Posterior vena cava (tissue), 2 donors: ENCODE measurements at places on chromosomes 2 and 18. TPM values are rescaled to one million over a fixed set of nuclear protein-coding genes. Genes with fewer than 3 reads are reported as not detected.

Gene HOXD1
- 0.48 TPM for total RNA-seq

- no peak for DNase-seq
These were observed 32.5 kb downstream of the DARS1 start for GRCh38 chr2:135952891-135953290.

GRCh38 chr2:226030788-226031646 is 631.5 kb downstream of the NYAP2 start:
- DNase-seq = peak; percentile 86

Gene CD8A
- 1.3 TPM for total RNA-seq

DNA sequence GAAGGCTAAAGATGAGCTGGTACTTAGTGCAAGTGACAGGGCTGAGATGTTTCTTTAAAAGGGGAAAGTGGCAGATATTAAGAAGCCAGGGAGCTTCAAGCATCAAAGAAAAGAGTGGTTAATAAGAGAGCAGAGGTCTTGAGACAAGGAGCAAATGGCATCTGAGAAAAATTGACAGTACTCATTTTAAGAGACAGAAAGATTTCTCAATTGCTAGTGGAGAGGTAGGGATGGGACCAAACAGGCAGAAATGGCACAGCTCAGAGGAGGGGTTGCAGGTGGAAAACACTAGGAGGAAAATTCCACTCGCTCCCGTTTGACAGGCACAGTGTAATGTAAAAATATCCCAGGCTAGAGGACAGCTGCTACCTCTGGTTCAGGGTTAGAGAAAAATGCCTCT is 593.4 kb upstream of the LRATD1 start:
- no peak for DNase-seq

Gene ANKRD30B
- total RNA-seq = not detected

GRCh38 chr2:118477111-118477862 is 370.2 kb downstream of the EN1 start:
- no peak for DNase-seq

DNA sequence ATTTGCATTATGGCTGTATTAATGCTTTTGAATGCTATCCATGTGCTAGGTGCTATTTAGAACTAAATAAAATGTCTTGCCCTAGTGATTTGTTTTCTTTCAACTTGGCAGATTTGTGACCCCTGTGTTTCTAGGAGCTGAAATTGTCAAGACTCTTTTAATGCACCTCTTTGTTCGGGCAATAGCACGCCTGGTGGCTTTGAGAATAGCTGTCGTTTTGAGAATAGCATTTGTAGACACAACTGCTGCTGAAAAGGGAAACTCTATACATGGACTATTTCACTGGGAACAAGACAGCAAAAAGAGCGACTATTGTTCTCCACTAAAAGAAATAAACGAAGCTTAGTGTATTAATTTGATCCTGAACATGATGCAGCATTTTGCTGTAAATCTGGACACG is 352.1 kb upstream of the ZNF521 start:
- DNase-seq = no peak

DNA sequence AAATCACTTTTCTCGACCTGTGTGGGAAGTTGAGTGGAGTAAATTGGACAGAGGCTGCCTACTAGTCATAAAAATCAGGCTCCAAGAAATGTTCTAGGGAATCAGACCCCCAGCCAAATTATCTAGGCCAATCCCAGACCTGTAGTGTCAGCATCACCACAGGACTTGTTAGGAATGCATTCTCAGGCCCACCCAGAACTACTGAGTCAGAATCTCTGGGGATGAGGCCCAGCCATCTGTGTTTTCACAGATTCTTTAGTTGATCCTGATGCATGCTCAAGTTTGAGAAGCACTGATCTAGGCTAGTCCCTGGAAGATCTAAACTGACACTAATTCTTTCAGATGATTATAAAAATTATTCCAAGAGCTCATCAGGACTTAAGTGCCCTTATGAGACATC is 434.0 kb upstream of the MEIS1 start:
- DNase-seq = no peak

Gene SMYD1
- not detected for total RNA-seq

GRCh38 chr2:108565778-108566375 is 31.6 kb downstream of the LIMS1 start:
- no peak for DNase-seq

GRCh38 chr2:143689541-143689940 is 560.3 kb downstream of the ARHGAP15 start:
- DNase-seq = no peak

Gene EIF2B4
- total RNA-seq = 30.1 TPM

DNA sequence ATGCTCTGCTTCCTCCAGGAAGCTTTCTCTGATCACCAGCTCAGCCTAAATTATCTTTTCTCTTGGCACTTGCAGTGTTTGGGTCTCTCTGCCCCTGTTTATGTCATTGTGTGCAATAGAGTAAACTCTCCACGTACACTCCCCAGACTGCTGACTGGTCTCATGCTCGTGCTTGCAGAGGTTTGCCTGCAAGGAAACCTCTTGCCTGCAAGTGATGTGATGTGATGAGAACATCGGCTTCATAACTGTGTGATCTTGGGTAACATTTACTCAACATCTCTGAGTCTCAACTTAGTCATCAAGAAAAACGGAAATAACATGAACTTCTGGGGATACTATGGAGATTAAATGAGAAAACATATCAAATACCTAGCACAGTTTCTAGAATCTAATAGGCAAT is 92.3 kb downstream of the BIN1 start:
- DNase-seq = no peak

- no peak for DNase-seq
These were observed 89.0 kb downstream of the GALNT14 start for GRCh38 chr2:31049264-31049663.

DNA sequence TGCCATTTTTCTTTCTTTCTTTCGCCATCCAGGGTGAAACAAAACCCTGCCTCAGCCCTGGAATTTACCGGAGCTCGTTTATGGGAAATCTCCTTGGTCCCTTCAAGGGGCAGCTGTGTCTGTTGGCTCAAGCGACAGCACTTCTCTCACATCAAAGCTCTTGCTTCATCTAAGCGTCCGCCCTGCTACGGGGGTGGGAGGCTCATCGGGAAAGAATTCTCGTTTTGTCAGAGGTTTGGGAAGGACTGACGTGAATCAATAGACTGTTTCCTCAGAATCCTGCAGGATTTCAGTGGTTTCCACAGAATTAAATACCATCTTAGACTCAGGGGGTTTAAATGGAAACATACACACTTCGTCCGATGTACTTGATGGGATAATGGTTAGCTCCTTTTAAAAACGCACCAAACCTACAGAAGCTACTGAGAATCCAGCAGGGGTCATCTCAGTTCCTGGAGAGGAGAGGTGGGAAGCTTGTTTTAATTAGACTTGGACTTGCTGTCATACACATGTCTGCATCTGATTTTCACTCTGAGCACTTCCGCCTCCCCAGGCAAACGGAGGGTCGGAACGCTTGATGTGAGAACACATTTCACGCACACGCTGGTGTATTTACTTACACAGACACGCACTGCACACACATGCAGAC is 91.6 kb downstream of the ASB1 start:
- peak; percentile 51 for DNase-seq
